ENCODE measurements at places on chromosomes 11 and 22.

GRCh38 chr11:116613206-116613875 lies 159.4 kb downstream of the BUD13 start:
- no peak for DNase-seq

DNA sequence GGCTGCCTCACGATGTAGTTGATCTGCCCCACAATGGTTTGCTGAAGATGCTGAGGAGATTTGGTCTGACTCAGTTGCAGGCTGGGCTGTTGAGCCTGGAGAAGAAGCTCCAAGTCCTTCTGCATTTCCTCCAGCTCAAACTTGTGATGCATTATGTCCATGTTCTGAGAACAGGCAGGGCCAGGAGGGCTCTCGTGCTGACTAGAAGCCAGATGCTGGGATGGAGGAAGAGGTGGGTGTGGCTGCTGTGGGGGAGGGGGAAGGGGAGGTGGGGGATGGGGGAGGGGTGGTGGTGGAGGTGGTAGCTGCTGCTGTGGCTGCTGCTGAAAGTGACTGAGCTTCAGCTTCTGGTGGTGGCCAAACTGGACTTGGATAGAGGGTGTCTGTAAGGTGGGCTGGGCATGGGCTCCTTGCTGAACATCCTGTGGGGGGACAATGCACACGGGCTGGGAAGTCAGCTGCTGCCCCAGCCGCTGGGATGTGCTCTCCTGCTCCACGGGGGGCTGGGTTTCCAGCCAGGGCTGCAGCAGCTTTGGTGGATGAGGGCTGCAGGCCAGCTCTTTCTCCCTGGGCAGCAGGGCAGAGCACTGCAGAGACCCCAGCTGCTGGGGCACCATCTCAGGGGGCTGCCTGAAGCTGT lies 42.1 kb downstream of the TRIM66 start:
- no peak for DNase-seq

GRCh38 chr22:31367426-31367825 lies 21.3 kb upstream of the PATZ1 start:
- DNase-seq: no peak

DNA sequence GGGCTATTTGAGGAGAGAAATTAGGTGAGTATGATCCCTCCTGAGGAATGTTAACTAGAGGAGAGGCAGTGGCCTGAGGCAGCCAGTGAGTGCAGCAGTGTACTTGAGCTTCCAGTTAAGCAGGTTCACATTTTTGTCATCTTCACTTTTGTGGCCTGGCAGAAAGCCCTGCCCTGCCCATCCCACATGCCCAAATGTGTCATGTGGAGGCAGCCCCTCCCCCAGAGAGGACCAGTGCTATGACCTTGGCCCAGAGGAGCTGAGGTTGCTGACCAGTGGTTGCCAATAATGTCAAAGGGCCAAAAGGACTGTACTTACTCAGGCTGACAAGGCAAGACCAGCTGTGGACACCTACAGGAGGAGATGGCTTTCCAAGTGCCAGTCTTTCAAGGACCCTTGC lies 17.6 kb upstream of the GRK2 start:
- no peak for DNase-seq

DNA sequence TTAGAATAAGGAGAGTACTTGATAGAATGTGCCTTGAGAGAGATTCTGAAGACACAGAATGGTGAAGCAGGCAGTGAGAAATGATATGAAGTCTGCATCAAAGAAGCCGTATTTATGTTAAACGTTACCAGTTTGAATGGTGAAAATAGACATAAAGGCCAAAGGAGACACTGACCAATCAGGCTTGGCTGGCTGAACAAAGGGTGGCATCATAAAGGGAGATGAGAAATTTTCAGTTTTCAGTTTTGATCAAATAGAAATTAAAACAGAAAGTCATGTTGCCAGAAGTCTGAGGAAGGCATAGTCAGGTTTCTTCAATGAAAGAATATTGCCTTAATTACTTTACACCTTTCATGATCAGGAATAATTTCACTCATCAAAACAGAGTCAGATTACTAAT lies 6.6 kb downstream of the OR51F1 start:
- no peak for DNase-seq

GRCh38 chr22:41501209-41501608 lies 32.3 kb downstream of the ACO2 start:
- no peak for DNase-seq

DNA sequence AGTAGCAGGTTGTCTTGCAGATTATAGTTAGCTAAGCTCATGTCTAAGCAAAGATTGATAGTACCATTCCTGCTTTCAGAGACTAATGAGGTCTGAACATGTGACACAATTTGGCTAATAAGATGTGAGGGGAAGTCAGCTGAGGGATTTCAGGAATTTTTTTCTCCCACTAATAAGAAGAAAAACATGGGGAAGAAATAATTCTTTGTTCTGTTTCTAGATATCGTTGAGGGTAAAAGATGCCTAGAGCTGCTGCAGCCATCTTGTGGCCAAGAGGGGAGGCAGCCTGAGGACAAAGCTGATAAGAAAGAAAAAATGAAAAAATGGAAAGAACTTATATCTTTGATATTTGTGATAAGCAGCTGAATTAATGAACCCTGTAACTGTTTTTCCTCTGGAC lies 1334.4 kb downstream of the LRRC4C start:
- DNase-seq: no peak

DNA sequence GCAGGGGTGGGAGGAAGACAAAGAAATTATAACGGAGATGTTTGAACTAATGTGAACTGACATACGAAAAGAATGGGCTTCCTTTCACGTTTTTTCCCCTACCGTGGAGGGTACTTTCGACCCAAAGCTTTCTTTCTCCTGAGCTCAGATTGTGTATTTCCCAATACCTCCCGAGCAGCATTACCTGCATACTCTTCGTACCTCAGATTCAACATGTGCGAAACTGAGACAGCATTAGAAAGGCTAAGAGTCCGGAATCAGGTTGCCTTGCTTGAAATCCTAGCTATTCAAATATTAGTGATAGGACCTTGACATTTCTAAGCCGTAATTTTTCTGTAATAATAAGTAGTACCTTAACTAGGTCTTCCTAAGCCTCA lies 778 bp upstream of the PAK1 start:
- no peak for DNase-seq

- DNase-seq: no peak
Observed at GRCh38 chr11:60717956-60718355, 6.6 kb upstream of the MS4A18 start.

- DNase-seq: peak; percentile 76
Observed at GRCh38 chr11:47213950-47214565, 716 bp upstream of the DDB2 start.

DNA sequence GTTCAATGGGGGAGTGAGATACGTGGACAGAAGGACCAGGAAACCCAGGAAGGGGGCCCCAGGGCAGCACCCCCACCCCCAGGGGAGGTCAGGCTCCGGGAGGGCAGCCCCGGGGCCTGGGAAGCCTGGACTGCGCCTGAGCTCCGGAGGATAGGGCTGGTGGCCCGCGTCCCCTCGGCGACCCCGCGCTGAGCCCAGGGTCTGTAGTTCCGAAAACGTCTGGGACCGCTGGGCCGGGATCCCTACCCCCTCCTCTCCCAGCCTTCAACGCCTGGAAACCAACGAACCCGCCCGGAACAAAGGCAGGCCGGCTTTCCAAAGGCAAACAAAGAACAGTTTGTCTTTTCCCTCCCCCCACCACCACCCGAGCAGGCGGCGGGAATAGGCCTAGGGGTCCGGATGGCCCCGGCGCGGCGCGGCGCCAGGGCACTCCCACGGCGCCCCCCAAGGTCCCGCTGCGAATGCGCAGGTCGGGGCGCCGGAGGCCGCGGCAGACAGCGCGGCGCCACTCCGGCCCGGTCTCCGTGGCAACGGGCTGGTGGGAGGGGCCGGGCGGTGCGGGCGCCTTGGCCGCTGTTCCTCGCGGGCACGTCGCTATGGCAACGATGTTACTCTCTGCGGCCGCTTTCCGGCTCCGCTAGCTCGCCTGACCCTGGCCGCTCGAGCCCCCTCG lies 58.5 kb downstream of the IGLL1 start:
- DNase-seq: peak; percentile 74

DNA sequence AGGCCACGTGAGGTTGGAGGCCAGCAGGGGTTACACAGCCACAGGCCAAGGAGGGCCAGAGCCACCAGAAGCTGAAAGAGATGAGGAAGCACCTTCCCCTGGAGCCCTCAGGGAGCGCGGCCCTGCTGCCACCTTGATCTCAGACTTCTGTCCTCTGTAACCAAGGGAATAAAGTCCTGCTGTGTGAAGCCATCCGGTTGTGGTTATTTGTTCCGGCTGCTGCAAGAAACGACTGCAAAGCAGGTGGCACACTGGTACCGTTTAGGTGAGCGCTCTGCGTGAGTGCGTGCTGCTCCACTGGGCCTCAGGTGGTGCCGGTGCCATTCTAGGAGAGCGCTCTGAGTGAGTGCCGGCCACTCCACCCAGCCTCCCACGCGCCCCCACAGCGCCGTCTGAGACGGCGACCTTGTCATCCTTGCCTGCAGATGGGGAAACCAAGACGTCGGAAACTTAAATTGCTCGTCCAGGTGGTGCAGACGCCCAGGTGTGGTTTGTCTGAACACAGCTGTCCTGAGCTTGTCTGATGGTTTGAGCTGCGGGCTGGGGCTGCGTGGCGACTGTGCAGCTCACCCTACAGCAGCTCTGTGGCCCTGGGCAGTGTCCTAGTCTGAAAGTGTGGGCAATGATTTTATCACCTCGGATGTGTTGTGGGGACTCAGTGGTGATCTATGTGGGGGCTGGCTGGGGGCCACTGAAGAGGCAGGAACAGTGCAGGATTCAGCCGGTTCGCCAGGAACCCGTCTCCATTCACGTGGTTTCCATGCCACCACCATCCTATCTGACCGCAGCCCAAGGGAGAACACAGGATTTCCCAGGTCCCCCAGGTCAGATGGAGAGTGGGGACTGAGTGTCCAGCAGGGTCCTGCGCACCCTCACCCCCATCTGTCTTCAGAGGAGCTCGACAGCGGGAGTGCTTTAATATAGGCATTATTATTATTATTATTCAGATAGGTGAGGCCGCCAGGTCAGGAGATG lies 4.6 kb upstream of the MRGPRG start:
- no peak for DNase-seq

- no peak for DNase-seq
Observed at GRCh38 chr11:94400839-94401772, at the start of gene GPR83. Gene GPR83, minus strand, starts transcription at chr11:94401419. Its CDS starts 172 bp downstream, at chr11:94401247.

DNA sequence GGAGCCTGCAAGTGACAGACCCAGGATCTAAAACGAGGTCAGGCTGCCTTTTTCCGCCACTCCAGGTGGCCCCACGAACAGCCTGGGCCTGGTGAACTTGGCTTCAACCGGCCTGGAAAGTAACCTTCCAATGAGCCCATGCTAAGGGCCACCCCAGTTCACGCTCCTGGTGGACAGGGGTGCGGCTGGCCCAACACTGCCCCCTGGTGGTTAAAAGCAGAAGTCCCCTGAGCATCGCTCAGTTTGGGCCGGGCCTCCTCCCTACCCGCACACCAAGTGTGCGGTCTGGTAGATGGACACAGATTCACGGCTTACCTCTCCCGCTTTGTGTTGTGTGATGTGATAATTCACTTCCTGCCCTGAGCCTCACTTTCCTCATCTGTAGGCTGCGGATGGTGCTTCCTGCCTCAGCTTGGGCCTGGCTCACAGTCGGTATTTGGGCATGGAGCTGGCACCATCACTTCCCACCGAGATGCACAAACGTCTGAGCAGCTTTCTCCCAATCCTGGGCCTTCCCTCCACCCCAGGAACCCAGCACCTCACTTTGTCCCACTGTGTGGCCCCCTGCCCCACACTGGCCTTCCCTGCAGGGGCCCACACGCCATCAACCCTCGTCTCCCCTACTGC lies 13.7 kb upstream of the SEC14L3 start:
- peak; percentile 17 for DNase-seq

DNA sequence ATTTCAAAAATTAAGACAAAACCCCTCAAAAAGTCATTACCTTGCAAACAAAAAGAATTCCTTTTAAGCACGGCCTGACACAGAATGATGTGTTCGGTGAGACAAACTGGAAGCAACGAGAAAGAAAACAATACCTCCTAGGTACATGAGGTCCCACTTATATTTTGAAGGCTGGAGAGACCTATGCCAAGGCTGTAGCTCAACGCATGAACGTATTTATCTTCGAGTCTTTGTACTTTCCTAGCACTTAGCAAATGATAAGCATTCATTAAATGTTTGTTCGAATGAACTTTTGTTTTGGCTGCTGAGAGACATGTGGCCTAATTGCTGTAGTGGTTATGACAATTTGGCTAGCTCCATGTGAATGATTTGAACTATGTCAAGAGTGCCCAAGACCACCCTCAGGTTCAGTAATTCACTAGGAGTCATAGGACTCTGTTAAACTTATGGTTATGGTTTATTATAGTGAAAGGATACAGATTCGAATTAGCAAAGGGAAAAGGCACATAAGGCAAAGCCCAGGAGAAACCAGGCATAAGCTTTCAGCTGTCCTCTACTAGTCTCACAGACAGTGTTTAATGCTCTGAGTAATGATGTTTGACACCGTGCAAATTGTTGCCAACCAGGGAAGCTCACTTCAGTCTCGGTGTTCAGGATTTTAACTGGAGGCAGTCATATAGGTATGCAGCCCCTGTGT lies 26.0 kb upstream of the HORMAD2 start:
- no peak for DNase-seq

DNA sequence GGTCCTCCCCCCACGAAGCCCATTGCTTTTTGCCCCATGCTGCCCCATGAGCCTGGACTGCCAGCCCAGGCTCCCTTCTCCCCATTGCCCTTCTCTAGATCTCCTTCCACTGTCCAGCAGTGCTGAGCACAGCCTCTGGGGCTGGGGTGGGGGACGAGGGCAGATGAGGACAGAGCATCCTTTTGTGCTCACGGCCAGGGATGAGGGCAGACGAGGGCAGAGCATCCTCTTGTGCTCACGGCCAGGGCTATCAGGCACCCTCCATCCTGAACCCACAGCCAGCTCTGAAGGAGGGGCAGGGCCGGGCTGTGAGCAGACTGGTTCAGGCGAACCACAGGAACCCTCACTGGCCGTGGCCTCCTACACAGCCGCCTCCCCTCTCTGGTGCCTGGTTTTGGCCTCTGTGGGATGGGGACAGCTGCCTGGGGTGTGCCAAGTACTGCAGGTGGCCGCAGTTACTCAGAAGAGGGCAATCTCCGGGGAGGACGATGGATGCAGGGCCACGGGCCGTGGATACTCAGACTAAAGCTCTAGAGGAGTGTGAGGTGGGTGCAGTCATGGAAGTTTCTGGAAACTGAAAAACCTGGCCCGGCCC lies 1258.8 kb downstream of the BRD1 start:
- DNase-seq: no peak

GRCh38 chr11:57303990-57304579 lies 20.7 kb downstream of the TNKS1BP1 start:
- peak; percentile 45 for DNase-seq

GRCh38 chr11:20489948-20490347 lies 102.4 kb downstream of the PRMT3 start:
- DNase-seq: no peak

GRCh38 chr22:17638182-17638431 lies 450 bp upstream of the BCL2L13 start:
- DNase-seq: no peak

DNA sequence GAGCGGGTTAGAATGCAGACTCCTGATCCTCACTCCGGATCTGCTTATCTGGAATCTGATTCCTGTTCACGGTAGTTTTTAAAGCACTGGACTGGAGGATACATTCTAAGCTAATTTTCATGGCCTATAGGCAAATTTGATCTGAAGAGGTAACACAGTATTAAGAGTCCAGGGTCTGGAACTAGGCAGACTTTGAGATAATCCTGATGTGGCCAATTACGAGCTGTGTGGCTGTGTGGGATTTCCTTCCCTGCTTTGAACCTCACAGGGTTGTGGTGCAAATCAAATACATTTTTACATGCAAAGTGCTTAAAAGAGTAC lies 285.2 kb downstream of the MIAT start:
- no peak for DNase-seq

- DNase-seq: no peak
Observed at GRCh38 chr22:31972180-31972579, 27.8 kb downstream of the YWHAH start.

All from fibroblast of the conjunctiva (primary cell).